ENCODE measurements at places on chromosomes 4 and X.

- no peak for DNase-seq
Observed at GRCh38 chrX:7214251-7214650, 66.3 kb upstream of the PUDP start.

DNA sequence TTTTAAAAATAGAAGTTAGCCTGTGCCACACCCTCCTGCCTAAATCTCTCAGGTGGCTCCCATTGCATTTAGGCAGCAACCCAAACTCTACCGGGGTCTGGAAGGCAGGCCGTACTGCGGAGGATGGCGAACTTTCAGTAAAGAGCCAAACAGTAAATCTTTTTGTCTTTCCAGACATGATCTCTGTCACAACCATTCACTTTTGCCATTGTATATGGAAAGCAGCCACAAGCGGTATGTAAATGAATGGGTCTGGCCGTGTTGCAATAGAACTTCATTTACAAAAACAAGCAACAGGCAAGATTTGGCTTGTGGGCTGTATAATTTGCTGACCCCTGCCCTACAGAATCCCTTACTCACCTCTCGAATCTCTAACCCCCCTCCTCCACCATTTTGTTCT, 3.3 kb downstream of the RADX start:
- DNase-seq: no peak

- no peak for DNase-seq
Observed at GRCh38 chr4:10006231-10006600, 15.1 kb downstream of the SLC2A9 start.

DNA sequence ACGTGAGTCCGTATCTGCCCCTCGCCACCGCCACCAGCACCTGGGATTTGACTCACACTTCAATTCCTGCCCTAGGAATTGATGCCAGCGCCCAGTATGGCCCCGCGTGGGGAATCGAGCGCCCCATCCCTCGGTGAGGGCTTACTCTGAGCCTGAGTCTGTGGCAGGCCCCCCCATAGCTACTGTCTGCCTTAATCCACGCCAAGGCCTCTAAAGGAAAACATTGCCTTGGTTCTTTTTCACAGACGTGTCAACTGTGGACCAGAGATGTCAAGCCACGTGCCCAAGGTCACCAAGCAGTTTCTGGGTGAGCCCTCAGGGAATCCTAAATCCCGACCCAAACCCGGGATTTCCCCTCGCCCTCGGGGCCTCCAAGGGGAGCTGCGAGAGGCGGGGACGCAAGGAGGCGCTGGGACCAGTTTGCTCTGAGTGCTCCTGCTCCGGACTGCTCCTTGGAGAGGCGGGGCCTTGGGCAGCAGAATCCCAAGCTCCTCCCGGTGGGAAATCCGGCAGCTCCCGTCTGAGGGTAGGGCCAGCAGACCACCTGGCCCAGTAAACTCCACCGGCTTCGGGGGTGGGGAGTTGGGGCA, 12.9 kb downstream of the MSX1 start:
- no peak for DNase-seq

DNA sequence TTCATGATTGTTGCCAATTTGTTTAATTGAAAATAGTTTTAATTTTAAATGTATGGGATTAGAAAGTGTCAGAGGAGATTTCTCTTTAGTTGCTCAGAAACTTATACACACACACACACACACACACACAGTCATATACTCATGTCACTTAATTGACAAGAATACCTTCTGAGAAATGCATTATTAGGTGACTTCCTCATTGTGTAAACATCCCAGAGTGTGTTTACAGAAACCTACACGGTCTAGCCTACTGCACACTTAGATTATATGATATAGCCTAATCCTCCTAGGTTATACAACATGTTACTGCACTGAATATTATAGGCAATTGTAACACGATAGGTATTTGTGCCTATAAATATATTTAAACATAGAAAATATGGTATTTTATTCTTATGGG, 1327.4 kb downstream of the FSTL5 start:
- no peak for DNase-seq

DNA sequence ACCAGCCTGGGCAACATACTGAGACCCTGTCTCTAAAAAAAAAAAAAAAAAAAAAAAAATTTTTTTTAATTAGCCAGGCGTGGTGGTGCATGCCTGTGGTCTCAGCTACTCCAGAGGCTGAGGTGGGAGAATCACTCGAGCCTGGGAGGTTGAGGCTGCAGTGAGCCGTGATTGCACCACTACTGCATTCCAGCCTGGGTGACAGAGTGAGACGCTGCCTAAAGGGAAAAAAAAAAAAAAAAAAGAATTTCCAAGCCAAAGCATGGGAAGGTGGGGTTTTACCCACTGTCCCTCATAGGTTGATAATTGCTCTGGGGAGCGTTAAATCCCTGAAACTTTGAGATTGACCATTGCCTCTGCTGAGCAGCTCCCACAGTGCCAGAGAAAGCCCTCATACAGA, 427.5 kb downstream of the BCOR start:
- no peak for DNase-seq

DNA sequence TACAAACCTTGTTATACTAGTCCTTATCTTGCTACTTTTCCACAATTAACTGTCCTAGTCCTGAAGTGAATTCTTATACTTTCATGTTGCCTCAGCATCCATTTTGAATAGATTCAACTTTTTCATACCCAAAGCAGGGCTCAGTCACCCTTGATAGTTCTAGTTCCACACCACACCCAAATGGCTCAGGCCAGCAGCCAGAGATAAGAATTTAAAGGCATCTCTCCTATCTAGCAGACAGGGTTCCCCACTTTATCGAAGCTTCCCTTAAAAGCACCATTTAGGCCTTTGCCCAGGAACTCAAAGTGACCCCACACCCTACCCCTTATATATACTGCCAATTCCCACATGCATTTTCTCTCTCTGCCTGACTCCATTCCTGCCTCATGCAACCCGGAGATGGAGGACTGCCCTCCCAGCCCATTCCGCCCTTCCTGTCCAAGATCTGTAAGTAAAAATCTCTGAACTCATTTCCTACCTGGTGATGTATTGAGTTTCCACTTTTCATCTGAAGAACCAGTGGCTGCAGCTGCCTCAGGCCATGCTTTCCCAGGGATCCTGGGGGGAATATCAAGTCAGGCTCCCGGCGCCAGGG, 63.7 kb upstream of the TXK start:
- no peak for DNase-seq

GRCh38 chr4:26083987-26084386, 170.0 kb downstream of the SMIM20 start:
- DNase-seq: no peak

DNA sequence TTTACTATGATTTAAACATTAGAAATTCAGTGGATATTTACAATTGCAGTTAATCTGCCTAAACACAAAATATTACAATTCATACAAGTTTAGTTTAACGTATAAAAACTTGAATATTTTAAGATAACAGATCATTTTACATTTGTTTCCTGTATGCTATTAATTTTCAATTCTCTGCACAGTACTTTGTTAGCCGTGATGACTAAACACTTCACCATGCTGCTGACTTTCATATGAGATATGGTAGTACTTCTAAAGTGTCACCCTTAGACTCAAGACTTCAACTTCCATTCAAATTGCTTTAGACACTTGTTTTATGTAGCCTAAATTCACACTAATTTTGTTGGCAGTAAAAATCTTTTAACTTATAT, 1646.4 kb upstream of the ADGRL3 start:
- no peak for DNase-seq

- DNase-seq: no peak
Observed at GRCh38 chr4:8558080-8558960, 21.9 kb upstream of the GPR78 start.

- DNase-seq: no peak
Observed at GRCh38 chrX:105876658-105877057, 54.3 kb downstream of the NRK start.

- DNase-seq: no peak
Observed at GRCh38 chr4:125594056-125594602, 279.4 kb downstream of the FAT4 start.

DNA sequence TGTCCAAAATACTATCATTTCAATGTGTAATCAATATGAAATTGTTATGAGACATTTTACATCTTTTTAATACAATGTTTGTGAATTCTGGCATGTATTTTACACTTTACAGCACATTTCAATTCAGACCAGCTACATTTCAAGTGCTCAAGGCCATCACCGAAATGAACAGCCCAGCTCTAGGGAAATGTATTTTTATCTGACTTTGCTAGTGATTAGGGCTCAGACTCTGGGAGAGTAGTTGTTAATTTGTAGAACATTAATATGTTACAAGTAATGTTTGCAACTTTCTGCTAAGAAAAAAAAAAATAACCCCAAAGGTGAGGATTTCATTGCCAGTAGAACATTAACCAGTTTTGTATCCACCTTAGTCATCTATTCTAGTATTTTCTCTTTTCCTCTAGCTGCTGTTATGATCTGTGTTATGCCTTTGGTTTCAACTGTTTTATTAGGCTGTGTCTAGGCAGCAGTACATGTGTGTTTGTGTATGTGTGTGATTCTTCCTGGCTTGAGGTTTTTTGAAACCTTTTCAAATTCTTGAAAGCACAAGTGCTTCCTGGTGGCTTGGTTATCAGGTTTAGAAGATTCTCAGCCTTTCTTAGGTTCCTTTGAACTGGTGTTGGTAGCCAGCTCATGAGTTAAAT, 125.9 kb downstream of the NSUN7 start:
- no peak for DNase-seq

- no peak for DNase-seq
Observed at GRCh38 chr4:116016201-116016600, 902.8 kb upstream of the NDST4 start.

DNA sequence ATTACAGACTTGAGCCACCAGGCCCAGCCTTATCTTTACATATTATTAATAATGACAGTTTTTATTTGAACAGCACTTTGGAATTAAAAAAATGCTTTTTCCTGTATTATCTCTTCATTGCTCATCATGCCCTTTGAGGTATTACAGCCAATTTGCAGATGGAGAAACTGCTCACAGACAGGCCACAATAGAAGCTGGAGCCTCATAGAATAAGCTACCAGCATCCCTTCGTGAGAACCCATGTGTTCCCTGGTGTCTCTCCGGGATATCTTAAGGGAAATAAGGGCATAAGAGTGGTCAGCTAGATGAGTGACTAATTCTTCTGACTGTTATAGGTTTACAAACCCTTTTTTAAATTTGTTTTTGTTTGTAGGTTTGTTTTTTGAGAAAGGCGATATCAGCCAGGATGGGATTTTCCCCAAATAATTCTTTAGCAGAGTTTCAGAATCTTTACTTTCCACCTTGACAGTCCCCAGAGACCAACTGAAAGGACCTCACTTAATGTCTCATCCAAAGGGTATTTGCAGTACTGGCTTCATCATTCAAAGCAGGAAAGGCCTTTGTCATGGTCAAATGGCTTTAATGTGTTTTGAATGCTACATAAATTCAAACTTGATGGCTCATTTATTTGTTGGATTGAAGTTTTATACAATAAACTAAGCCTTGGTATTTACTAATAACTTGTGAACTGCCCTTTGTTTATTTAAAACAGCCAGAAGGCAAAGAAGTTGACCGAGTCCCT, 48.0 kb upstream of the SOD3 start:
- no peak for DNase-seq

- DNase-seq: no peak
Observed at GRCh38 chrX:57178605-57179004, 41.4 kb upstream of the SPIN2A start.

DNA sequence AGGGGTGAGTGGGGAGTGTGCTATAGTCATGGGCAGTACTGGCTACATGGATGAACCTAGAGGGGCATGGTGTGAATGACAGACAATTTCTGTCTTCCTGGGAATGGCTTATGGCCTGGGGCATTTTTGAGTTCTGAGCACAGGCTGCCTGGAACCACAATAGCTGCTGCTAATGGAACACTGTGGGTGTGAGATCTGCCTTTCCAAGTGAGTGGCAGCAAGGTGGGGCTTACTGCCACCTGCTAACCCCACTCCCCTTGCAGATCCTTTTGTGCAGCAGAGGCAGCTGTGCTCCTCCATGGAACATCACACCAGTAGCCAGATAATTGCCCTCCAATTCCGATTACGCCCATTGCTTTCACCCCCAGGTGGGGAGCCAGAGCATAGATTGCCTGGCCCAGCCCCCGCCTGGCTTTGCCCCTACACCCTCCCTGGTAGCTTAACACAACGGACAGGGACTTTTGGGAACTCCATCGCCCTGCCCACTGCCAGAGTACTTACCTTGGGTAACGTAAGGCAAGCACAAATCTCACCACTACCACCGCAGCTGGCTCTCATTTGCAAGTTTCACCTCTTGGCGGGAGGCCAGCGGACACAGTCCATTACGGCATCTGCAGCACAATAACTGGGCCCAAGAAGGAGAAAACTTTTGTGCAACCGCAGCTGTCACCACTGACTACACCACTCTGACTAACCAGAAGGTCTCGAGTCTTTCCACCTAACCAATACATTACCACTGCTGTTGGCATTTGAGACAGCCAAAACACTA, 421.2 kb upstream of the NWD2 start:
- DNase-seq: no peak

- no peak for DNase-seq
Observed at GRCh38 chrX:132676561-132677186, 187.8 kb upstream of the MBNL3 start.

DNA sequence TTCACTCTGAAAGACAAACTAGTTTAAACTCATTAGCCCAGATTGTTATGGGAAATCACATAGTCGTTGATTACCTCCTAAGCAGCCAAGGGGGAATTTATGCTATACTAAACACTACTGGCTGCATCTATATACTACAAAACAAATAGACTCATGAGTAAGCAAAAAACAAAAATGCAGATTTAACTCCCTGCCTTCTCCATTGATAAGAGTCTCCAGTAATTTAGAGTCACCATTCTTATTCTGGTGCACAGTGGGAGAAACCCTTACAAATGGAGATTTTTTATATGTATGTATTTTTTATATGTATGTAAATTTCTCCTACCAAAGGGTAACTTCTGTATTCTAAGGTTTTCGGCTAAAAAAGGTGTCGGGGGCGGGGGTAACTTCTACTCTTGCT, 126.6 kb downstream of the PLS3 start:
- no peak for DNase-seq

Data from stimulated activated CD8-positive, alpha-beta memory T cell treated with anti-CD3 and anti-CD28 coated beads, Interleukin-15, amount 100 ng/mL, for 1 hour (primary cell).